Activated T-cell treated with anti-CD3 and anti-CD28 coated beads for 24 hours (primary cell): ENCODE measurements at places on chromosomes 3 and 15.

- DNase-seq = no peak
These were observed 28.0 kb downstream of the PTPN9 start for GRCh38 chr15:75551091-75551490.

- DNase-seq = no peak
These were observed 35.9 kb upstream of the DIPK2A start for GRCh38 chr3:143935678-143936077.

- no peak for DNase-seq
These were observed 195.4 kb downstream of the OPA1 start for GRCh38 chr3:193788189-193788991.

- no peak for DNase-seq
These were observed 26.3 kb downstream of the ITGA11 start for GRCh38 chr15:68405378-68406250.

GRCh38 chr15:65355173-65355987, 22.4 kb downstream of the IGDCC3 start:
- no peak for DNase-seq

DNA sequence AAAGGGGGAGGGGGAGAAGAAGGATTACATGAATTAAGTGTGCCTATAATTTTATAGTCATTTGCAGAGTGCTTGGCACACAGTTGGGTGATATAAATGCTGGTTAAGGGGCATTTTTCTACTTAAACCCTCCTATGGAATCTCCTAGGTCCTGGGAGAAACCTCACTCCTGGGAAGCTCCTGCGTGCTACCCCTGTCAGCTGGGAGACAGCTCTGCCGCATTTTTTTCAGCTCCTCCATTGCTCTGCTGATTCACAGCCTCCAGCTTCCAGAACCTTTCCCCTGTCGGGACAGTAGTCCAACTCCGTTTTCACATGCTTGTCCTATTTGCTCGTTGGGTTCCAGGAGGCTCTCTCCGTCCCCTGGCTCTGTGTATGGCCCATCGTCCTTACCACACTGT, 59.2 kb downstream of the CHRD start:
- no peak for DNase-seq

GRCh38 chr3:21750831-21751391, at the start of gene ZNF385D:
Gene ZNF385D, minus strand, starts transcription at chr3:21751210. Its CDS starts 294 bp downstream, at chr3:21750916.
- DNase-seq = no peak

DNA sequence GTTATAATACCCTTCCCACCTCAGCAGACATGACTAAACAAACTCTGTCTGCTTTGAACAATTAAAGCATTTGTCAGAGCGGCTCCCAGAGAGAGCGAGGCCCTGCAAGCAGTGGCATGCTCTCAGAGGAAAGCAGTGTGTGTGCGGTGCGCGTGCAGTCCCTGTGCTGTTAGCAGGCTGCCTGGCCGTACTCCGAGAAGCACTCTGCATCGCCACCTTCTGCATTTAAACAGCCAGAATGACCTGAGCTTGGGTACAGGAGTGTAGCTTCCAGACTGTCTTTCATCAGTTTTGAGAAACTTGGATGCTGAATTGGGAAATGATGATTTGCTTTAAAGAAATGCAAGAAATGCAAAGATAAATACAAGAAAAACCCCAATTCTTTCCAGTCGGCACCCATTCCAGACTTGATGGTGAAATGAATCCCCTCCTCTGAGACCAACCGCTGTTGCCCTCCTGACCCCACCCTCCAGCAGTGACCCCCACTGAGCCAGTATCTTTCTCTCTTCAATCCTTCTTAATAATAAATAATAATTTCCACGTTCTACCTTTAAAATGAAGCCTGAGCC, 113.5 kb downstream of the VGLL4 start:
- no peak for DNase-seq

- DNase-seq = no peak
These were observed 49.9 kb downstream of the ZNF621 start for GRCh38 chr3:40574661-40575060.

- no peak for DNase-seq
These were observed 44.9 kb downstream of the NMD3 start for GRCh38 chr3:161265916-161266571.

- no peak for DNase-seq
These were observed 559.3 kb upstream of the GRM7 start for GRCh38 chr3:6301626-6302025.

DNA sequence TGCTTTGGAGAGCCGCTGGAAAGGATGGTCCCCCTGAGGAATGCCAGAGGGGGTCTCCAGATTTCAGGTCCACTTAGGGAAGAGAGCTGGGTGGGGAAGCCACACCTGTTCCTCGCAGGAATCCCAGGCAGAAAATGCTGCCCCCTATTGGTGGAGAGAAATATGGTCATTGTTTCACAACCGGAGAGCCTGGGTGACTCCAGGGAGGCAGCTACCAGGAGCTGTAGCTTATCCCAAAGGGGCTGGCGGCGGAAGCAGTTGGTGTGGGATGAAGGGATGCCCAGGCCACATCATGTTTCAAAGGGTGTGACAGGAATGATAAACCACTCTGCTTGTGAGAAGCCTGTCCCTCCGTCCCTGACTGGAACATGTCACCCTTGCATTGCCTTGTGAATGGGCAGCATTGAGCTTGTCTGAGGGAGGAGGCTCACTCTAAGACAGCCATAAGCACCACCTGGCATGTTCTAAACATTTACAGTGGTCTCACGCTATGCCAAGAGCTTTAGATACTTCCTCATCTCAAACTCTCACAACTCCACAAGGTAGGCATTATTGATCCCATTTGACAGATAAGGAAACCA, 34.5 kb downstream of the POMGNT2 start:
- DNase-seq = peak; percentile 19

GRCh38 chr3:46427916-46428833, 21.1 kb downstream of the CCRL2 start:
- DNase-seq = no peak

GRCh38 chr15:70210528-70210927, 112.8 kb upstream of the TLE3 start:
- no peak for DNase-seq
